T-helper 2 cell (primary cell): ENCODE measurements at places on chromosomes 5 and 9.
A peak's percentile ranks its signal among the peaks of the same experiment; 100 is the strongest.

GRCh38 chr5:172766287-172767108 is 4.5 kb downstream of the DUSP1 start:
- DNase-seq: peak; percentile 71

- DNase-seq: no peak
Measured at GRCh38 chr5:69364414-69364813, 4.9 kb downstream of the AK6 start.

GRCh38 chr9:69877852-69878514 is 57.4 kb downstream of the CFAP95 start:
- no peak for DNase-seq

DNA sequence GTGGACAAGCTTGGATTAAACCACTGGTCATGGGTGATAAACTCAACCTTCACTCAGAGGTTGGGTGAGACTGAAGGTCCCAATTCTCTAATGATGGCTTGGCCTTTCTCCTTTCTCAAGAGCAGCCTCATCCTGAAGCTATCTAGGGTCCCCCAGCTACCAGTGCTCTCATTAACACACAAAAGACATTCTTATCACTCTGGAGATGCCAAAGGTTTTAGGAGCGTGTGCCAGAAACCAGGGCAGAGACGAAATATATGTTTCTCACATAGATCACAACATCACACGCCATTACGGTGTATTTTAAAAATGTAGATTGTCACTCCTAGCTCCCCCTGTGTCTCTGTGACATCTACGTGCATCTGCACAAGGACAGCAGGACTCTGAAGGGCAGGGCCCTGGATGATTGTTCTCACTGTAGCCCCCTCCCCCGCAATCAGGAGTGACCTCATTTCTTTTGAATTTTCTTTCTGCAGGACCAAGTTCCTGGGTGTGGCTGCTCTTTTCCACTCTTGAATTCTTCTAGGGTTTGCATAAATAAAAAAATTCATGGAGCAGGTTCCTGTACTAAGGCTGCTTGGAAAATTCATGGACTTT is 311.3 kb downstream of the GADD45G start:
- no peak for DNase-seq

DNA sequence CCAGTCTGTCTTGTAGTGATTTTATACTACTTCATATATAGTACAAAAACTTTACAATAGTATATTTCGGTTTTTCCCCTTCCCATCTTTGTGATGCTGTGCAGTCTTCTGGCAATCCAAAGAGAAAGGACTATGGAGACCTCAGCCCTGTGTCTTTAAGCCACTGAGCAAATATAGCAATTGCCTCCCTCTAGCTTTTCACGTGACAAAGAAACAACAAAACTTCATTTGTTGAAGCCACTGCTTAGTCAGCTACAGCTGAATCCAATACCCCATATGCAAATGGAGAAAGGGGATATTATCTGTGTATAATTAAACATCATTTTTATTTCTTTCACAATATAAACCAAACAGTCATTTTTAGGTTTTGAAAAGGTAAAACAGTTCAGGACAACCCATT is 142.8 kb upstream of the STK32A start:
- no peak for DNase-seq

GRCh38 chr5:143437666-143438273 is 34.3 kb upstream of the NR3C1 start:
- no peak for DNase-seq

DNA sequence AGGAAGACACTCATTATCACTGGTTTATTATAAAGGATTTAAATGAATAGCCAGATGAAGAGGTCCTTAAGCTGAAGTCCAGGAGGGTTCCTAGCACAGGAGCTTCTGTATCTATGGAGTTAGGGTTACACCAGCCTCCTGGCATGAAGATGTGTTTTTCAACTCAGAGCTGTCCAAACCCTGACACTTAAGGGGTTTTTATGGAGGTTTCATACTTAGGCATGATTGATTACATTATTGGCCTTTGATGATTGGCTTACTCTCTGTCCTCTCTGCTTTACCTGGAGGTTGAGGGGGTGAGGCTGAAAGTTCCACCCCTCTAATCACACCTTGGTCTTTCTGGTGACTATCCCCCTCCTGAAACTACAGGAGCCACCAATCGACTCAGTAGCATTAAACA is 84.9 kb upstream of the ZNF169 start:
- DNase-seq: no peak

DNA sequence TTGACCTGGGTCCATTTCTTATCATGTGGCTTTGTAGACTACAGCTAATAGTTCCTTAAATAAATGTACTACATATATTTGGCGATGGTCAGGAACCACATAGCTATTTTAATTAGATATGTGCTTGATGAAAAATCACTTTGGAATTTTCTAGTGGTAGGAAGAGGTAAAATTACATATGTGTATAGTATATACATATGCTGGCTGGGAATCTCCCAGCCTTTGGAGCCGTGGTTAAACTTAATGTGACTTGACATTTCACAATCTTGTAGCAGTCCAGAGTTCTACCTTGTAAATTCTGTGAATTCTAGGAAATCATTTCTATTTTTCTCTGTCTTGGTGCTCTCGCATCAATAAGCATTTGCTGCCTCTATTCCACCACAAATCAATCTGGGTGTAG is 565.0 kb downstream of the DMRTA1 start:
- DNase-seq: no peak

DNA sequence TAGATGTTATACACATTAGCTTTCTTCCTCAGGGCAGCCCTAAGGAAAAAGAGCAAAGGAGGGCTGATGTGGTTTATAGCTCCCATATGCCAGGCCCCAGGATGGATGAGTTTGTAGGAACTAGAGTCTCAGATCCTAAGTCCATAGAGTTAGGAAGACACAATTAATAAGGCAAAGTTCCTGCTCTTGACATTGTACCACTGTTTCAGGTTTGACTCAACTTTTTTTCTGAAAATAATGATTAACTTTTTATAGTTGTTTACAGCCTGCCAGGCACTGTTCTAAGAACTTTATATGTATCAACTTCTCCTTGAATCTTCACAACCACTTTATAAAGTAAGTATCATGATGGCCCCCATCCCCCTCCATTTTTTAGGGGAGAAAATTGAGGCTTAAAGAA is 339.5 kb downstream of the PDE4D start:
- no peak for DNase-seq

- no peak for DNase-seq
Measured at GRCh38 chr9:107467416-107467815, 22.2 kb downstream of the KLF4 start.

- no peak for DNase-seq
Measured at GRCh38 chr5:36897616-36898015, 21.0 kb downstream of the NIPBL start.

GRCh38 chr5:126837906-126838539 is 61.1 kb downstream of the LMNB1 start:
- DNase-seq: no peak

DNA sequence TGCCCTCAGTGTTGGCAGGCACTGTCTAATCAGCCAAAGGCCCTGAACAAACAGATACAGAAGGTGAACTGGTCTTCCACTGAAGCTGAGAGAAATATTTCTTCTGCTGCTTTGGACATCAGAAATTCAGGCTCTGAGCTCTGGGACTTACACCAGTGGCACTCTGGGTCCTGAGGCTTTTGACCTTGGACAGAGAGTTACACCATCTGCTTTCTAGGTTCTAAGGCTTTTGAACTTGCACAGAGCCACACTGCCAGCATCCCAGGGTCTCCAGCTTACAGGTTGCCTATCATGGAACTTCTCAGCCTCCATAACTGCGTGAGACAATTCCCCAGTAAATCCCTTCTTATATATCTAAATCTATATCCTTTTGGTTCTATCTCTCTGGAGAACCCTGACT is 326.7 kb downstream of the MLLT3 start:
- DNase-seq: no peak

DNA sequence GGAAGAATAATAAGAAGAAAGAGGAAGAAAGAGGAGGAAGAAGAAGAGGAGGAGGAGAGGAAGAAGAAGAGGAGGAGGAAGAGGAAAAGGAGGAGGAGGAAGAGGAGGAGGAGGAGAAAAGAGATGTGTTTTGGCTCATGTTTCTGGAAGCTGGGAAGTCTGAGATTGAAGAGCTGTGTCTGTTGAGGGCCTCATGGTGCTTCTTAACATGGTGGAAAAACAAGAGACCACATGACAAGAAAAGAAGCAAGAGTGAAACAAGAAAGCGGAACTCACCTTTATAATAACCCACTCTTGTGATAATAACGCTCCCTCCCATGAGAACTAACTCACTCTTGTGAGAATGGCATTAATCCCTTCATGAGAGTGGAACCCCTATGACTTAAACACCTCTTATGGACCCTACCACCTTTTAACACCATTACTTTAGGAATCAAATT is 36.1 kb upstream of the RANBP6 start:
- no peak for DNase-seq

GRCh38 chr5:170139786-170140335 is 34.2 kb downstream of the FOXI1 start:
- DNase-seq: no peak

DNA sequence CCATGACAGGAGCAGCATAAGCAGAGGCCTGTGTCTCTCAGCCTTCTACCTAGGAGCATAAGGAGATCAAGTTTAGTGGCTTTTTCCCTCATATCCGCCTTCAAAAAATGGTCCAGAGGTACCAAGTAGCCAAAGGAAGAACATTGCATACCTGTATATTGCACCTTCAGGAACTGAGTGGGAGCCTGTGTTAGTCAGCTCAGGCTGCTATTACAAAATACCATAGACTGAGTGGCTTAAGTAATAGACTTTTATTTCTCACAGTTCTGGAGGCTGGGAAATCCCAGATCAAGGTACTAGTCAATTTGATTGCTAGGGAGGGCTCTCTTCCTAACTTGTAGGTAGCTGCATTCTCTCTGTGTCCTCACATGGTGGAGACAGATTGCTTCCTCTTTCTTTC is 597.4 kb upstream of the PTGER4 start:
- DNase-seq: no peak

GRCh38 chr5:142664636-142665035 is 21.3 kb downstream of the FGF1 start:
- DNase-seq: no peak

- DNase-seq: no peak
Measured at GRCh38 chr9:88011005-88011766, 36.9 kb upstream of the CDK20 start.

- no peak for DNase-seq
Measured at GRCh38 chr5:149898811-149899210, 45.8 kb downstream of the PDE6A start.

- DNase-seq: no peak
Measured at GRCh38 chr9:81108821-81109220, 580.5 kb downstream of the TLE1 start.

DNA sequence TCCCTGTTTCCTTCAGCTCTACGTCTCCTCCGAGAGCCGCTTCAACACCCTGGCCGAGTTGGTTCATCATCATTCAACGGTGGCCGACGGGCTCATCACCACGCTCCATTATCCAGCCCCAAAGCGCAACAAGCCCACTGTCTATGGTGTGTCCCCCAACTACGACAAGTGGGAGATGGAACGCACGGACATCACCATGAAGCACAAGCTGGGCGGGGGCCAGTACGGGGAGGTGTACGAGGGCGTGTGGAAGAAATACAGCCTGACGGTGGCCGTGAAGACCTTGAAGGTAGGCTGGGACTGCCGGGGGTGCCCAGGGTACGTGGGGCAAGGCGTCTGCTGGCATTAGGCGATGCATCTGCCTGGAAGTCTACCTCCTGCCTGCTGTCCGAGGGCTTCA is 27.7 kb downstream of the ABL1 start:
- DNase-seq: no peak

- DNase-seq: no peak
Measured at GRCh38 chr5:91257301-91257700, 125.8 kb downstream of the ARRDC3 start.

DNA sequence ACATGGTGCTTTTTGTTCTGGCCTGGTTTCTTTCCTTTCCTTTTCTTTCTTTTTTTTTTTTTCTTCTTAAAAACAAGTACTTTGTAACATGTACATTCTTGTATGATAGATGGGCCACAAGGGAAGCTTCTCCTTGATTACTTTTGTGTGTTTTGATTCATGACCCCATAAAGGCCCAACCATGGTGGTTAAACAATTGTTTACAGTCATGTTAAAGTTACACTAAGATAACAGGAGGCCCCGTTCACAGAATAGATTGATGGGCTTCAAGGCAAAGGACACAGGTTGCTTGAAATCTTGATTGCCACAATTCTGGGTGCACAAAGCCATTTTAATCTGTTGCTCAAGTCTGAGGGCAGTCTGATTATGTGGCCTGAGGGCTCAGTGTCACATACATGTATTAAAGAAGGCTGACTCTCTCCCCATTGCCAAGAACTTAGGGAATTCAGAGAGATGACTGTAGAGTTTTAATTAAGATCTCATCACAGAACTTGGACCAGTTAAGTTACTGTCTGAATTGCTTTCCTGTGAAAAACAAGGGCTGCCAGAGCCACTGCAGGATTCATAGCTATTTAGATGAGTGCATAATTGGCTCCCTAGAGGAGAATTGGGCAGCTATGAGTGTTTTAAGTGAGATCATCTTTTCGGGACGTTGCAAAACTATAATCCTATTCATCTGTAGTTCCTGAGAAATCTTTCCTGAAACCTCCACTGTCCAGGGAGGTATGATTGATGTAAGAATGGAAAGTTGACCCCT is 163.4 kb downstream of the TLE4 start:
- DNase-seq: no peak

GRCh38 chr9:18122171-18122570 is 351.8 kb upstream of the ADAMTSL1 start:
- DNase-seq: no peak

DNA sequence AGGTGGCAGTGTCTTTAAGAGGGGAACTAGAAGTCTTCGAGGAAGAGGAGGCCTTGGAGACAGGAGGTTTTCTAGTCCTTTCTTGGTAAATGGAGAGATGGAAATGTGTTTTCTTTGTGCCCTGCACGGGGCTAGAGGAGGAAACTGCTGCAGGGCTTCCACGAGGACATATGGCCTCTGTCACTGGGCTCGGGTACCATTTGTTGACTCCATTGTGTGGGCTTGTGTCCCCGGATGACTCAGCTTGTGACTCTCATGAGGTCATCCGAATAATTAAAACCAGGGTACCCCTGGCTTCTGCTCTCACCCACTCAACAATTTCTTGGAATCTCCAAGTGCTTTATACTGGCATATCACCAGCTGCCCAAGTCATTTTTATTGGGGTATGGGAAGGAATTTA is 261.7 kb downstream of the KIF4B start:
- DNase-seq: no peak

GRCh38 chr9:107260437-107261081 is 22.5 kb upstream of the RAD23B start:
- no peak for DNase-seq

DNA sequence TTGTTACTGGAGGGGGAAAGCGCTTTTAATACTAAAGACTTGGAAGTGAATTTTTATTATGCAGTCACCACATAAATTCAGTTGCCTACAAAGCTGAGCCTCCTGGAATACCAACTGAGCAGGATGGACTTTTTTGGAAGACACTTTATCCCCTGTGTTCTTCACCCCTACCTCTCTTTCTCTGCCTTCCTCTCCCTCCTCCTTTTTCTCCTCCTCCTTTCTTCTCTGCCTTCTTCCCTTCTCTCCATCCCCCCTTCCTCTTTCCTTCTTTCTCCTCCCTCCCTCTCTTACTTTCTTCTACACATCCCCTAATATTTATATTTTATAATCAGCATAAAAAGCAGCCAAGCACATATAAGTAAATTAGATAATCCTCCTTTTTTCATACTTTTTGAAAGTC is 39.6 kb downstream of the MAP3K1 start:
- DNase-seq: no peak
